ENCODE measurements at places on chromosomes 3 and 15.

DNA sequence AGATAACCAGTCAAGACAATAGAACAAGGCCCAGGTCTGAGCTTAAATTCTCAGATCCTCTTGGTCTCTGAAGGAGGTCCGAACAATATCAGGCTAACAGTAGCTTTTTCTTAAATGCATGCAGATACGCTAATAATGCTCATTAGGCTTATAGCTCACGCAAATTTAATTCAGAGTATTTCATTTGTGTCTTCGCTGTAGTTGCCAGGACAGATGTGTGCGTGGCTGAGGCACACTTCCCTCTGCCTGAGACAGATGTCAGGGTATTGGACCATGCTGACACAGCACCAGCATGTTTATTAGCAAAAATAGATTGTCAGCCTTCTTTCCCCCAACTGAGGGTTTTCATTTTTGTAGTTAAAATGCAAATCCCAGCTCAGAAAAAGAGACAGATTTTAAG is 102.9 kb upstream of the BFSP2 start:
- no peak for DNase-seq

DNA sequence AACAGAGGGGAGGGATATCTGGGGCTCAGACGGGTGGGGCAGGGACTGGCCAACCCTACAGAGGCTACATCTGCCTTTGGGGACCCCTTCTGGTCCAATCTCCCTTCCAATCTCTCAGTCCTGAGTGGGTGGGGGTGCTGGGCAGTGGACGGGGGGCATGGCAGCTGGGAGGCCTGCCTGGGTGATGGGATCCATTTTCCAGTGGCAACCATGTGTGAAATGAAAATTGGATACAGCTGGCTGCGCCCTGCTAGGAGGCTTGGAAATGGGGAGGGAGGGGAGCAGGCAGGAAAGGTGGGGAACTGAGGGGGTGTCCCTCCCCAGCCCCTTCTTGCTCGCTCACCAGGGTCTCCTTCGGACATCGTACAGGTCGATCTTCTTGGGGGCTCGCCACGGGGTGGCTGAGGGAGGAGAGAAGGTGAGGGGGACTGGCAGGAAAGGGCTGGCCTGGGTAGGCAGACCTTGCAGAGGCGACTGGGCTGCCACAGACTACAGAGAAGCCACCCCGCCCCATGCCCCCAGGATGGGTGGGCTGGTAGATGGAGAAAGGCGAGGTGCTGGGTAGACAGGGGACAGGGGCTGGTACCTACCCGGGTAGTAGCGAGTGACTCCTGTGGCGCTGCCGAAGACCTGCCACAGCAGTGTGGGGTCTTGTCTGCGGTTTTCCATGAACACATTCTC is 21.2 kb upstream of the TMEM115 start:
- DNase-seq, result no peak

DNA sequence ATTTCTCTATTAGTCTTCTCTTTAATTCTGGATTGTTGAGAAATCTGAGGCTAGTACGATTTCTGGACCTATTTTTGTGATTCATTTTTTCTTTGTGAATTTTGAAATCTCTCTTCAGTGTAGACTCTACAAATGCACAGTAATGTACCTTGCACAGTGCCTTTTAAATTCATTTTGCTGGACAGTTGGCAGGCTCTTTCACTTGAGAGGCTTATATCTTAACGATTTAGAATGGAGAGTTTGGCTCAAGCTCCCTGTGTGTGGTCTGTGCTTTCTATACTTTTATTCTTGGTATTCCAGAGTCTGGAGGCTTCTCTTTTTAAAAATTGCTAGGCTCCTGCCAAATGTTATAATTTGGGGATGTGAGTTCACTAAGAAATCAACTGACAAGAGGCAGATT is 8.8 kb downstream of the CRYBG3 start:
- no peak for DNase-seq

GRCh38 chr3:50648313-50648712 is 26.4 kb upstream of the DOCK3 start:
- no peak for DNase-seq

- no peak for DNase-seq
Observed at GRCh38 chr15:27222479-27222878, 251.5 kb downstream of the GABRG3 start.

- DNase-seq, result no peak
Observed at GRCh38 chr3:194741916-194742315, 56.2 kb downstream of the FAM43A start.

DNA sequence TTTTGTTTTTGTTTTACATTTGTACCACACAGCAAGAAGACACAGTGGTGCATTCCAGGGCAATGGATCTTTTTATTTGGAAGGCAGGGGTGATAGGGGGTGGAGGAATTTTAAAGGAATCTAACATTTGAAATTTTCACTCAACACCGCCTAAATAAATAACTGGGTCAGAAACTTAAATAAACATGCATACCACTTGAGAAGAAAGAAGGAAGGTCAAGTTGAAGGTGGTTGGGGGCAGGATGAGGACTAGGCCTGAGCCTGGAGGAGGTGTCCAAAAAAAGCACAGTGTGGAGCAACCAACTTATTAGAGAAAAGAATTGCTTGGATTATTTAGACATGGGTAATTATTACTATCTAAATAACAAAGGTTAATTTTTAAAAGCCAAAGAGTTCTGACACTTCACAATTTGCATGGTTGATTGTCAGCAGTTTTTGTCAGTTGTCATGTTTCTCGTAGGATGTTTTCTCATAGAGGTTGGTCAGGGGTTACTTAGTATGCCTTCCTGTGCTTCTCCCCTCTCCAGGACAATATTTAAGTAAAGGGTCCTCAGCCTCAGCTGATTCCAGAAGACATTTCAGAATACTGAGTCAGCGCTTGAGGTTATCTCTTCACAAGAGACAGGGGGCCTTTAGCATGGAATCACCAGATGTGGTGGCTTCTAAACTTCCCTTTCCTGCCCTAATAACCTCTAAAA is 173.7 kb upstream of the SLC2A2 start:
- no peak for DNase-seq

DNA sequence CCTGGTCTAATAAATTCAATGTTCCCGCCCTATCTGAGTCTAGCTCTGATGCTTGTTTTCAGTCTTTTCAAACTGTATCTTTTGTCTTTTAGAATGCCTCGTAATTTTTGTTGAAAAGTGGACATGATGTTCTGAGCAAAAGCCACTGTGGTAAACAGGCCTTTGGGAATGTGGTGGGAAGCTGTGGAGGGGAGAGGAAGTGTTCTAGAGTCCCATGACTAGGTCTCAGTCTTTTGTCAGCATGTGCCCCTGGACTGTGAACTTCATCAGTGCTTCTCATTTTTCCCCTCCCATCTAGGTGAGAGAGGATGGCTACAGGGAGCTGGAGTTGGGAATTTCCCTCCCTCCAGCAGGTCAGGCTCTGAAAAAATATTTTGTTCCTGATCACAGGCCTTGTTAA is 33.7 kb downstream of the SUSD5 start:
- DNase-seq, result no peak

DNA sequence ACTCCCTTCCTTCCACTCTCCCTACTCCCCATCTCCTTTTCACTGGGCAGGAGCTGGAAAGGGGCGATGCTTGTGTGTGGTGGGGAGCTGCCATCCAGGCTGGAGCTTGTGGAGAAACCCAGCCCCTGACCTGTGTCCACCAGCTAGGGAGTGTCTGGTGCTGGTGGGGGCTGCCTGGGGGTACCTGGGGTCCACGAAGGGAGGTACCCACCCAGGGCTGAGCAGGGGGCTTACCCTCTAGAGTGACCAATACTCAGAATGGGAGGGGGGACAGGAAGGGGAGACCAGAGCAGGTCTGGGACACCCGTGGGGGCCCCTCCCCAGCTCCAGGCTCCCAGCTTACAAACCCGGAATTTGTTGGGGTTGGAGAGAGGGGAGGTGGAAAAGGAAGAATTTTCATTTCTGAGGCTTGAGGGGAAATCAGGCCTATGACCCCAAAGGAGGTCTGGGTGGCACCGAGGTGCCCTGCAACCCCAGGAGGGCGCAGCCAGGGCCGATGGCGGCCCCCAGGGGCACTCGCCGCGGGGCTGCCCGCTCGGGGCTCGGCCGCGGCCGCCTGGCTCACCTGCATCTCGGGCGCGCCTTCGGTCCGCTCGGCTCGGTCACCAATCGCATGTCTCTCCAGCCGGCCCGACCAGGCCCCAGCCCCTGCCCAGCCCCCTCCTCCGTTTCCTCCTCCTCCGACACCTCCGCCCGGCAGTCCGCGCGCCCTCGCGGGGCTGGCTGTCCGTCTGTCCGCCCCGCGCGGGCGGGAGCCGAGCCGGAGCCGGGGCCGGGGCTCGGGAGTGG is 773 bp downstream of the LINGO1 start:
- no peak for DNase-seq

DNA sequence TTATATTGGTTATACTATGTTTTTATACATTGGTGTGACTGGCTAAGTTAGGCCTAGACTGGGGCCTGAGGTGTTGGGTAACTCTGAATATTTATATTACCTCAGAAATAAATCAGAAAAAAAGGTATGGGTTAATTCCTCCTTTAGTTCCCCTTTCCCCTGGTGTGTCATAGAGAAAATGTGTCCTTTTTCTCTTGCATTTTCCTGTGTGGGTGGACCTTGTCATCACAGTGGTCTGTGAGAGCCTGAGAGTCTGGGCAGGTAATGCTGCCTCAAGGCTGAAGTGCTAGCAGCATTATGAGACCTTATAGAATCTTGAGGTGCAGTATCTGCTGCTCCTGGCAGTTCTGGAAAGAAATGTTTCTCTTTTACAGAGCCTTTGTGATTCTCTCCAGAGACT is 69.7 kb downstream of the PCOLCE2 start:
- DNase-seq, result no peak

- no peak for DNase-seq
Observed at GRCh38 chr15:66805202-66805885, 103.3 kb downstream of the SMAD6 start.

GRCh38 chr3:141360888-141361598 is 7.3 kb upstream of the ZBTB38 start:
- no peak for DNase-seq

DNA sequence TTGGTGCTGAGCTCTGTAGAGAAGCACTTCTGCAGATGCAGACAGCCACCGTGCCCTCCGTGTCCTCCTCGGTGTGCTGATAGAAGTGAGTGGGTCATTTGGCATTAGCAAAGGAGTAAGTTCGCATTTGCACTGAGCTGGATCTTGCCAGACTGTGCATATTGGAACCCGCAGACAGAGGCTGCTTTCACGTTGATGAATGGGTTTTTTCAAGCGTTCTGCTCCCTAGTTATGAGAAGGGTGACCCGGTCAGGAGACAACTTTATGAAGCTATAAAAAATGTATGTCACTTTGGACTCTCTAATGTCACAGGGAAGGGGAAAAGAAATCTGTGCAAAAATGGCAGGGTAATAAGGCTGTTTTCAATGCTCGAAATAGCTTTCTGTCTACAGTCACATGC is 739.4 kb downstream of the MCTP2 start:
- no peak for DNase-seq

- DNase-seq, result no peak
Observed at GRCh38 chr15:77470235-77470634, 49.5 kb downstream of the HMG20A start.

- DNase-seq, result no peak
Observed at GRCh38 chr3:195829897-195830254, 18.1 kb upstream of the MUC4 start.

- no peak for DNase-seq
Observed at GRCh38 chr3:128231606-128232005, 78.3 kb downstream of the EEFSEC start.

DNA sequence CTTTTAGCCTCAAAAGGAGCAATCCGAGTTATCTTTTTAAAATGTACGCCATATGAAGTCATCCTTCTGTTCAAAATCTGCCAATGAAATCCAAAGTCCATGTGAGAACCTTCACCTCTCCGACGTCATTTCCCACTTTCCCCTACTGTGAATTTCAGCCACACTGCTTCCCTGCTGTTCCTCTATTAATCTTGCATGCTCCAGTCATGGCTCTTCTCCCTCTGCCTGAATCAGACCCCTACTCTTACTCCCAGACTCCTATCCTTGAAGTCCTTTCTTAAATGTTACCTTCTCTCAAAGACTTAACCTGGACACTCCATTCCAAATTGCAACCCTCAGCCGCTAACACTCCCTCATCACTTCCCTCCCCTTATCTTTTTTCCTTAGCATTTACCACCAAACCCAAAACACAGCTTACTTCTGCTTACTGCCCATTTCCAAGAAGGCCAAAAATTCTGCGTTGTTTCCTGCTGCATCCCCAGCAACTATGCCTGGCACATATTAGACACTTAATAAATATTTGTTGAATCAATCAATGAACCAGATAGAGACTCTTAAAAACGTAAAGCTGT is 1.2 kb downstream of the NKIRAS1 start:
- no peak for DNase-seq

DNA sequence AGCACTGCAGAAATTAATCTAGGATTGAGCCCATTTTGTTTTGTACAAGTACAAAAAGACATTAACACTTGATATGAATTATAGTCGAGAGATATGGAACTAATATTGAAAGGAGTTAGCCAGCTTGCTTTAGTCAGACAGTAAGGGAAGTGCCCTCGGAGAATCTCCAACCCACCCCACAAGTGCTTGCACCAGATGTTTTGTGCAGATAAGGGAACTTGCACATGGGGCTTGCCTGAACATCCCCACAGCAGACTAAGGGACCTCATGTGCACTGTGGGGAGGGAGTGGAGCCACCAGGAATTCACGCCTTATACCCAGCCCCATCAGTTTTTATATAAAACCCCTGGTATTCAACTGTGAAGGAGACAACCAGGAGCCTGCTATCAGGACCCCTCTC is 122.3 kb downstream of the EFHB start:
- no peak for DNase-seq

- no peak for DNase-seq
Observed at GRCh38 chr3:124078953-124079911, 87.3 kb upstream of the ROPN1 start.

- DNase-seq, result no peak
Observed at GRCh38 chr3:45124352-45124751, 21.8 kb downstream of the CDCP1 start.

DNA sequence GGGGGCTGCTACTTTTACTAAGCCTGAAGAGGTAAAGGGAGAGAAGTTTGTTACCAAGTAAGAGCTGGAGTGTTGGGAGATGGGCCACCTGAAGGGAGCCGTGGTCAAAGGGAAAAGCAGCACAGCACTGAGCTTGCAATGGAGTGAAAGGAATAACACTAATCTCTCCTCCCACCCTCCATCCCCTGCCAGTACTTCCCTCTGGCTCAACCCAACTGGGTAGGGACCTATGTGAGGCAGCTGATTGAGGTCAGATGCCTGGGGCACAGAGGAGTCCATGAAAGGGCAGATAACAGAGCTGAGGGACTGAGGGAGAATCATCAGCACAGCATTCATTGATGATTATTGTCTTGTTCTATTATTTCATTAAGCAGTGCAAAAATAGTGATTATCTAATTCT is 212.4 kb upstream of the TBC1D5 start:
- DNase-seq, result no peak

- DNase-seq, result no peak
Observed at GRCh38 chr15:74272812-74273211, 36.7 kb downstream of the CCDC33 start.

- DNase-seq, result no peak
Observed at GRCh38 chr3:113783980-113784379, 37.1 kb downstream of the ATP6V1A start.
